Fibroblast of gingiva (primary cell): ENCODE measurements at places on chromosomes 12 and 14.
A peak's percentile ranks its signal among the peaks of the same experiment; 100 is the strongest.

DNA sequence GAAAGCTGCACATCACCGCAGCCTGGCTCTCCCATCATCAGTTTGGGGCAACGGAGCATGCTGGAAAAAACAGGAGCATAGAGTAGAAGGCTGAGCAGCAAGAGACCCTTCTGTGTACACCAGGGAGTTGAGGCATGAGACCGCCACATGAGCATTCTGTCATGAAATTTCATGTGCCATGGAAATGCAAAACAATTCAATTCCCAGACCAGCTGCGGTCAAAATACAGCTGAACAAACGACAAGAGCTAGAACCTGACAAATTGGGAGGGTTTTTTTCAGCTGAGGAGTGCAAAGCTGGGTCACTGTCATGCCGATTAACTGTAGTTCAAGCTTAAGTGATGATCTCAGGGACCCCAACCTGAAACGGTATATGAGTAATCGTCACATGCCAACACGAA, 37.1 kb downstream of the TMEM30B start:
- no peak for DNase-seq

DNA sequence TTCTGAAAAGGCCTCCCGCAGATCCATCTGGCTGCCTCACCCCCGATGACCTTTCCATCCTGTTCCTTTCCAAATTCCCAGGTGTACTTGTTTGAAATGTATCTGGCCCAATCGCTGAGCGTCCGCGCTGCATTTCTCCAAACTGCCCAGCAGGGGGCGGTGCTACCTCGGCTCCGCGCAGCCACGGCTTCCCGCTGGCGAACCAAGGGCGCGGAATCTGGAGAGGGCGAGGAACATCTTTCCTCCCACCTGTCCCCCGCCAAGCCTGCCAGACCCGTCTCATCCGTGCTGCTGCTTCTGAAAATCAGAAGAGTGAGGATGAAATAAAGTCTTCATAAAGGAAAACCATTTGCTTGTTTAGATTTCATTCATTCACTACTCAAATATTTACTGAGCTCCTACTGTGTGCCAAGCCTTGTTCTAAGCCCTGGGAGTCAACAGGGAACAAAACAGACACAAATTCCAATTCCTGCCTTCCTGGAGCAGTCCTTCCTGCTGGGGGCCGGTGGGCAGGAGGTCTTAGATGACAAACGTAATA, 16.8 kb upstream of the MYL2 start:
- DNase-seq = peak; percentile 14

DNA sequence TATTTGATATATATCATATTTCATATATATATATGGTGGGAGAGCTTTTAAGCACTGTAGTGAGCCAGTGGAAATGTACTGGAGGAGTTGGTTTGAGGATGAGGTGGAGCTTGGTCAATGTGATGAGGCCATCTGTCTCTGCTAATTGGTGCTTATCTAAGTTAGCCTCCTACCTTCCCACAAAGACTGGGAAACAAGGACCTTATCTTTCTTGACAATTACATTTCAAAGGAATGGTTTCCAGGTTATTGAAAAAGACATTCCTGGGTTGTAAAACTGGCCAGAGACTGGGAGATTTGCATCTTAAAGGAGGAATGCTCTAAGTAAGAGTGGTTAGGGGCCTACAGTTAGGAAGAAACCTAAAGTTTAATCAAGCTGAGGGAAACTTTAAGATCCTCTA, 212.8 kb upstream of the SYT1 start:
- no peak for DNase-seq

GRCh38 chr12:8644345-8645248, 18.0 kb downstream of the MFAP5 start:
- DNase-seq = no peak

- no peak for DNase-seq
Observed at GRCh38 chr12:81874166-81874565, 115.0 kb upstream of the PPFIA2 start.

GRCh38 chr12:111685322-111685810, 390 bp downstream of the BRAP start:
- DNase-seq = no peak

DNA sequence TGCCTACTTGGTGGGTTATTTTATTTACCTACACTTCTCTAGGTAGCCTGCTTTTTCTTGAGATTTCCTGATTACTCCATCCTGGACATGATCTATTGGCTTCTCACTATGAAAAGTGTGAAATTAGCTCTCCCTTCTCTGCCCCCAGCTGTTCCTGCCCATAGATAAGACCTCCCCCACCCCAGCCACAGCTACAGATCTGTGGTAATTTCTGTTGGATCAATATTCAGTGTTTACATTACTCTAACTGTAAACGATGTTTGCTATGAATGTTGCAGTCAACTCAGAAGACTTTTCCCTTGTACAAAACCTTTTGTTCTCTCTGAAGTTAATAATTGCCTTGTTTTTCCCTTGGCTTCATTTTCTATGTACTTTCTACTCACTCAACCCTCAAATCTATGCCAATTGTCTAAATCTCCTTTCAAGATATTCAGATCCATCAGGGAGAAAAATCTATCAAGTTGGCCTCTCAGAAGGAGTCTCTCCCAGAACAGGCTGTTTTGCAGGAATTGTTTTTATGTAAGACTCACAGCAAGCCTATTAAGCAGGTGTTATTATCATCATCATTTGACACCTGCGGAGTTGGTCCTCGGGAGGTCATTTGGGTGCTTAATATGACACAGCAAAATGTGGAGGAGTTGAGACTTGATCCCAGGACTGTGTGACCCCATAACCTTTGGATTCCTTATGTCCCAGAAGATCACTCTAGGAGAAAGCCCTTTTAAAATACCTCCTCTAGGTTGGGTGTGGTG, 227.4 kb downstream of the SUDS3 start:
- no peak for DNase-seq

GRCh38 chr12:120546050-120546386, 11.9 kb downstream of the RNF10 start:
- no peak for DNase-seq

- DNase-seq = no peak
Observed at GRCh38 chr14:70651522-70651921, 9.8 kb downstream of the TTC9 start.

DNA sequence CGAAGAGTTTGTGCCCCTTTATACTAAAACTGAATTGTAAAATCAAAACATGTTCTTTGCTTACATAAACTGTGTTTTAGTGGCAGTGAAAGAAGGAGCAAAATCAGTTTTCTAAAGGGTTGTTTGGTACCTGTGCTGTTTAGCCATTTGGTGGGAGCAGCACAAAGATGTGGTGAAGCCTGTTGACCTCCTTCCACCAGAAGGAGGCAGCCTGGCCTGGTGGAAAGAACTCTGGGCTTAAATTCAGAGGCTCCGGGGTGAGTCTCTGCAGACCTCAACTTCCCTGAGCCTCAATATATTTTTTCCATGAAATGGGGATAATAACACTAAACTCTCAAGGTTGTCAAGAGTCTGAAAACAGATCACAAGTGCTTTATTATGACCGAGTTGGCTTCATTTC, 502.5 kb downstream of the VRK1 start:
- DNase-seq = no peak
